ENCODE measurements at places on chromosomes 13 and 19. TPM values are rescaled to one million over a fixed set of nuclear protein-coding genes. Genes with fewer than 3 reads are reported as not detected.

The MISP3 gene
- 0.13 TPM for total RNA-seq

The CEACAM7 gene
- total RNA-seq: 0.39 TPM

The STOML3 gene
- total RNA-seq: not detected

The MYDGF gene
- 176 TPM for total RNA-seq

The CASP14 gene
- not detected for total RNA-seq

Measured in dermis microvascular lymphatic vessel endothelial cell (primary cell).